ENCODE measurements at places on chromosomes 1 and 21.

DNA sequence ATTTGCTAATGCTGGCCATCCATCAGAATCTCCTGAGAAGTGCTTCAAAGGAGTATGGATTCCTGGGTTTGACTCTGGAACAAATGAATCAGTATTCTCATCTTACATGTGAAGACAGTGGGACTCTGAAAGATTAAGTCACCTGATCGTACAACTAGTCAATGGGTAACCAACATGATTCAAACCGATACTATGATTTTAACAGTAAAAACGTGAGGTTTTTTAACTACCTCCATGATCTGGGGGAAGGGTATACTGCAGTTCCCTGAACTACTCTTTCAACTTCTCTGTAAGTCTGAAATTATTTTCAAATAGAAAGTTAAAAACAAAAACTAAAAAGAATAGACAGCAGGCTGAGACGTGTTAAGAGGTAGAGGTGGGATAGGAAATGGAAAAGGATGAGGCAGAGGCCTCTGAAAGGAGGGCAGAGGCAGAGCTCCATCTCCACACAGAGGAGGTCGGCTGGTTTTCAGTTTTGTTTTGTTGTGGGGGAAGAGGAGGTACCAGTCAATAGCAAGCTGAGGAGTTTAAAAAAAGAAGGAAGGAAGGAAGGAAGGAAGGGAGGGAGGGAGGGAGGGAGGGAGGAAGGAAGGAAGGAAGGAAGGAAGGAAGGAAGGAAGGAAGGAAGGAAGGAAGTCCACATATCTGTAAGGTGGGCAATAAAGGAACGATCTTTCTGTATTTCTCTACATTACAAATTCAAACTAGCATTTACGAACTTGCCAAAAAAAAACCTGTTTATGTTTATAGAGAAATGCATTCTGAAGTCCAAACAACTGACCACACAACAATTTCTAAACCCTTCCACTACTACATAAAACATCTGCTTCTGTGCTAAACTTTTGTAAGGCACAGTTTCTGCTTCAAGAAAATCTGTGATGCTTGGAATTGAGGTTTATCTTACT lies 213.1 kb downstream of the RERE start:
- DNase-seq, result peak; percentile 47

- DNase-seq, result no peak
These were observed 4.9 kb downstream of the ADAMTSL4 start for GRCh38 chr1:150554086-150554452.

GRCh38 chr1:209277662-209278061 lies 305.9 kb upstream of the CAMK1G start:
- DNase-seq, result no peak

- DNase-seq, result no peak
These were observed 11.2 kb downstream of the DHX9 start for GRCh38 chr1:182850319-182850718.

GRCh38 chr1:159122005-159122621 lies 45.5 kb upstream of the AIM2 start:
- DNase-seq, result no peak

DNA sequence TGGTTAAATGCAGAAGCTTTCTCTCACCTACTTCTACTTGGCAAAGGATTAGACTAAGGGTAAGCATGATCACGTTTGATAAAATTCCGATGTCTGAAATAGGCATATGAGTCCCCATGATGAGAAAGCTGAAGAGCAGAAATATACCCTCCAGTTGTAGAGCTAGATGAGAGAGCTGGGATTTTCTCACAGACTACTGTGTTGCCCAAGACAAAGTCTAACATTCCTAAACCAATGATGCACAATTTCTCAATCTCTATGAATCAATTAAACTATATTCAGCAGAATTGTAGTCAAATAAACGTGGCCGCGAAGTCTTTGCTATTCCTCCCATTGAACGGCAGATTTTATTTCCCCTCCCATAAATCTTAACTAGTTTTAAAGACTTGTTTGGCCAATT lies 699.2 kb downstream of the KCNT2 start:
- no peak for DNase-seq

DNA sequence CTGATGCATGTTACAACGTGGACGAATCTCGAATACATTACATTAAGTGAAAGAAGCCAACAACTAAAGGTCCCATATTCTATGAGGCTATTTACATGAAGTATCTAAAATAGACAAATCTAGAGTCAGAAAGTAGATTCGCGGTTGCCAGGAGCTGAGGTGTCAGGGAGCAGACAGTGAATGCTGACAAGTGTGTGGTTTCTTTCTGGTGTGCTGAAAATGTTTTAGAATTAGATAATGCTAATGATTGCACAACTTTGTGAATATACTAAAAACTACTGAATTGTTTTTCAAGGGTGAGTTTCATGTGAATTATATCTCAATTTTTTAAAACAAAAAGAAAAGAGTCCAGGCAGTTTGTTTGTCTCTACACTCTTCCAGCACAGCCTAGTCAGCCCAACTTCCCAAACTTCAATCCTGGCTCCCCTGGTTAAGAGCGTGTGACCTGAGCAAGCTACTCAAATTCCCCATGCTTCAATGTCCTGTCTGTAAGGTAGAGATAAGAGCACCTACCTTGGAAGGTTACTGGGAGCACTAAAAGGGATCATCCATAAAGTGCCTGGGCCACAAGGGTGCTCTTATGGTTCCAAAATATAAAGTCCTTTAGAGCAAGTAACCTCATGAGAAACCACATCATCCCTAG lies 20.9 kb downstream of the HLCS start:
- DNase-seq, result no peak

DNA sequence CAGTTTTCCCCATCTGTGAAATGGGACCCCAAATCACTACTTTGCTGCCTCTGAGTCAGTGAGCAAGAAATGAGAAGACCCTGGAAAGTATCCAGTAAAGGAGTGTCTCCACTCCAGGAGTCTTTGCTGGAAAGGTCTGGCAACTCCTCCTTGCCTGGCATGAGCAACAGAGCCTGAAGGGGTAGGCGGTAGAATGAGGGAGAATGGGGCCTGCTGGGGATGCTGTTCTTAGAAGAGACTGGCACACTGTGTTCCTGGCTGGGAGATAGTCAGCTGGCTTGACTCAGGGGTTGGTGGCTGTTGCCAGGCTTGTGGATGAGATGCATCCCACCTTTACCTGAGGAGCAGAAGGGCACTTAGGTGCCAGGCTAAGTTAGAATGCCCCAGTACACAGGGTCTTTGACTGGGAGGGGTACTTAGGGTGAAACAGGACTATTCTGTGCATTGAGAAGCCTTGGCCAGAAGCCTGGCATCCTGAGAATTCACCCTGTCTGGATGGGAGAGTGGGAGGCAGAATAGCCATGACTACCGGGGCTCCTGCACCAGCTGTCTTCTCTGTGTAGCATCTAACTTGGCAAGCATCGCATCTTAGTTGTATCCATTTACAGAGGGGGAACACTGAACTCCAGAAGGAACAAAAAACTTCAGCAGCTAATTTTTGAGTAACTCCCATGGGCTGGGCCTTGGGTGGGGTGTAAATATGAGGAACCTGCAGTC lies 2.5 kb downstream of the MFSD2A start:
- DNase-seq, result no peak

DNA sequence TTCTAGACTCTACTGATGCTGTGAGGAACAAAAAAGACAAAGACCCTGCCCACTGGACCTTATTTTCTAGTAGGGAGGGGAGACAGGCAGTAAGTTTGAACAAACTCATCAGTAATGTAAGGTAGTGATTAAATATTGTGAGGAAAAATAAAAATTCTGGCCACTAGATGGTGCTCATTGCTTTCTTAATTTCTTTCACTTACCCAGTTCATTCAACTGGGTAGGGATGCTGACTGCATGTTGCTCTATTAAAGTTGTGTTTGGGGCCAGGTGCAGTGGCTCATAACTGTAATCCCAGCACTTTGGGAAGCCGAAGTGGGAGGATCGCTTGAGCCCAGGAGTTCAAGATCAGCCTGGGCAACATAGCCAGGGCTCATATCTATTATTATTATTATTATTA lies 6.3 kb upstream of the KYAT3 start:
- no peak for DNase-seq

GRCh38 chr1:157142765-157143423 lies 4.7 kb upstream of the ETV3 start:
- no peak for DNase-seq

DNA sequence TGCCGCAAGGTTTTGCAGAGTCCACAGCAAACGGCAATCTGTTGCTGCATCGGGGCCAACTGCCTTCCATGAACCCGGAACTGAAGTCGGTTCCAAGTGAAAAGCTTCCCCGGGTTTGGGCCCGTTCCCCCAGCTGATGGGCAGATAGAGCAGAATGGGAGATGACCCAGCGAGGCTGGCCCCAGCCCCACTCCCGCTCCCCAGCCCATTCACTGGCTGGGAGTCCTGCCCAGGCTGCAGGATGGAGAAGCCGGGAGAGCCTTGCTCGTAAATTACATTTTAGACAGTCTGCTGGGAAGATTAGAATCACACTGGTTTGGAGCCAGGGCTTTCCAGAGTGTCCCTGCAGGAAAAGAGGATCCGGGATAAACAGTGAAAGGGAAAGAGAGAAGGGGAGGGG lies 31.6 kb upstream of the PAX7 start:
- no peak for DNase-seq

DNA sequence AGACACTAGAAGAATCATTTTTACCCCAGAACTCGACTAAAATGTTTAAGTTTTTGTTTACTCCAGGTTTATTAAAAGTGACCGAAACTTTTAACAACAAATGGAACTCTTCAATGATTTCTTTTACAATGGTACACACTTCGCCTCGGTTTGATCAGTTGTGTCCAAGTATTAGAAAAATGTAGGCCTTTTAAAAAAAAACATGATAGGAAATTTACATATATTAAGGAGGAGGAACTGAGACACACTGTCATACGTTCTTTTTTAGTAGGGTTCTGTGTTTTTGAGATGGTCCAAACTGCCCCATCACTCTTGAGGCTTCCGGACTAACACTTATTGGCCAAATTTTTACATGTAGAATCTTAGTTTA lies 1.3 kb downstream of the PRDM2 start:
- no peak for DNase-seq

DNA sequence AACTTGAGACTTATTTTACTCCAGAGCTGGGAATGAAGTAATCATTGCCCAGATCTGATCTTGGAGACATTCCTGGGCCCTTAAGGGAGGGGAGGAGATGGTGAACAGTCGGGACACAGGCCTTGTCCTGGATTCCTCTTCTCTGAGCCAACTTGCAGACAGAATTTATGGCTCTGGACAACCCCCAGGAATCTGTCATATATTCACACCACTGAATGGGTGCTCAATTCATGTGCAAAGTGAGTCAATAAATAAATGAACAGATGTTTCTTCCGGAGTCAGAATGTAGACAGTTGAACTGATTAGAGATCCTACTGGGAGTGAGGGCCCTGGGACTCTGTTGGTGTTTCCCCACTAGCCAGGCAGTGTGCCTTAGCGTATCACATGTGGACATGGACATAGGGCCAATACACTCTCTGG lies 2.6 kb downstream of the TUFT1 start:
- DNase-seq, result no peak

- no peak for DNase-seq
These were observed 64.8 kb downstream of the EPHB2 start for GRCh38 chr1:22775478-22775877.

DNA sequence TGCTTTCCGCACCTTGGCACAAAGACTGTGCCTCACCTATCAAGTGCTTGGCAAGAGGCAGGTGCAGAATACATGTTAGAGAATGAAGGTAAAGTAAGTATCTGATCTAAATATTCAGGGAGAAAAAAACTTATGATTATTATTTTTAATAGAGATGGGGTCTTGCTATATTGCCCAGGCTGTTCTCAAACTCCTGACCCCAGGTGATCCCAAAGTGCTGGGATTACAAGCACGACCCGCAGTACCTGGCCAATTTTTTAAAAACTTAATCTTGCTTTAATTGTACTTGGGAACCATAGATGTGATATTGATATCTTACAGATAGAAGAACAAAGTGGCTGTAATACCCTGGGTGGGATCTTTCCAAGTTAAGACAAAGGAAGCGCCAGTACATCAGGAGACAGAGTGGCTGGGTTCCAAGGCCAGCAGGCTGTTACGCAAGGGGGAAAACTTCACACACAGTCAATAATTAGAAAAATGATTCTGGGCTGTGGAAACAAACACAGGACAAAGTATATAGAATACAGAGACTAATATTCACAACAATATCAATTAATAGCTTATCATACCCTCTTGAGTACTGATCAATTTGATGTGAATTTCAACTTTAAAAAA lies 58.6 kb upstream of the ATP1A1 start:
- no peak for DNase-seq

DNA sequence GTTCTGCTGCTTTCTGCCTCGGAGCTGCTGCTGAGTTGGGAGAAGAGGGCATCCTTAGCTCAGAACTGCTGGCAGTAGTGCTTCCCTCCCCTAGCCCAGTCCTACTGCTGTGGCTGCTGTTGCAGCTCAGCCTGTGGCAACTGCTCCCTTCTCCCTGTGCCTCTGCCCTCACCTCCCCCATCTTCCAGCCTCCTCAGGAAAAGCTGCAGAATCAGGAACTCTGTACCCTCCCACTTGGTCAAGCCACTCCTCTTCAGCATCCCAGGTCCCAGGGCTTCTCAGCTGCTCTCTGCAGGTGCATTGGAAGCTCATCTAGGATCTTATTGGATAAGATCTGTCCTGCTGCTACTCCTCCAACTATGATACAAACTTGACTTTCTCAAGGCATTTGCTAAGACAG lies 316.7 kb downstream of the BRINP2 start:
- DNase-seq, result no peak

GRCh38 chr1:204872262-204872881 lies 1.7 kb downstream of the NFASC start:
- DNase-seq, result no peak

- DNase-seq, result no peak
These were observed 35.6 kb downstream of the HSPG2 start for GRCh38 chr1:21901473-21901847.

DNA sequence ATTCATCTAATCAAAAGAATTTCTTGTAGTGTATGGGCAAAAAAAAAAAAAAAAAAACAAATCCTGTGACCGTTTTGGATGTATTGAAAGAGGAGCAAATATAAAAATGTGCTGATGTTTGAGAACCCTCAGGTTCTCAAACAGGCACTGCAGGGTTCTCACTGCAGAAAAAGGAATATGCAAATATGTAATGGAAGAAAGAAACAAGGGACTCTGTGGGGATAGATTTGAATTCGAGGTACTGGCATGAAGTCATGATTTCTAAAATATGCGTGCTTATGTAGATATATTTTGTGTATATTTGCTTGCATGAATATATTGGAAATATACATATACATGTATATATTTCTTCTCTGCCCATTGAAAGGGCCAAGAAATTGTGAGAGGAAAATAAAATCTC lies 365.0 kb upstream of the RUNX1 start:
- DNase-seq, result no peak
